ENCODE measurements at places on chromosomes 1 and 21.

- DNase-seq, result no peak
Observed at GRCh38 chr1:240282061-240282830, 190.6 kb downstream of the FMN2 start.

DNA sequence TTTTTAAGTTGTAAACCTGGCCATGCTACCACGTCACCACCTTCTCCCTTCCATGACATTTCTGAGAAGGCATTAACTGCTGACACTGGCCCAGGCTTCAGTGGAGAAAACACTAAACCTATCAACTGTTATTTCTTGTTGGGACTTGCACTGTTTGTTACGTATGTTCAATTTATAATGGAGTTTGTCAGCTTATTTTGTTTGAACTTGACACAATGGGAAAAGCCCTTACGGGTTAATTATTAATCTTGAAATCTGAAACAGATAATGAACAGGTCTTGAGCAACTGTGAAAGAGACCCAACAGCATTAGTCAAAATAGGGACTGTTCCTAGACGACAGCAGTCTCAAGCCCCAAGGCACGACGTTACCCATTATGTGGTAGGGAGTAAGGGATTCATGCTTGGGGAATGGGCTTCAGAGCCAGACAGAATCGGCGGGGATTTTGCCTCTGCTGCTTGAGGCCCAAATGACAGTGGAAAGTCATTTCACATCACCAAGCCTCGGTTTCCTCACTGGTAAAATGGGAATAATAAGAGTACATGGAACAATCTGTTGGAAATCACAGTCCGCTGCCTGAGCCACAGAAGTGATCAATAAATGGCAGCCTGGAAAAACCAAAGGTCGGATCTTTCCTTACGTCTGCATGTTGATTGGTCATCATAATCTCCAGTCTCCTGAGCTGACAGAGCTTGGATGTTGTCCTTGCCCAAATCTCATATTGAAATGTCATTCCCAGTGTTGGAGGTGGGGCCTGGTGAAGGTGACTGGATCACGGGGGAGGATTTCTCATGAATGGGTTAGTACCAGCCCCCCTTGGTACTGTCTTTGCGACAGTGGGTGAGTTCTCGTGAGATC, 44.5 kb downstream of the TIAM1 start:
- DNase-seq, result no peak

DNA sequence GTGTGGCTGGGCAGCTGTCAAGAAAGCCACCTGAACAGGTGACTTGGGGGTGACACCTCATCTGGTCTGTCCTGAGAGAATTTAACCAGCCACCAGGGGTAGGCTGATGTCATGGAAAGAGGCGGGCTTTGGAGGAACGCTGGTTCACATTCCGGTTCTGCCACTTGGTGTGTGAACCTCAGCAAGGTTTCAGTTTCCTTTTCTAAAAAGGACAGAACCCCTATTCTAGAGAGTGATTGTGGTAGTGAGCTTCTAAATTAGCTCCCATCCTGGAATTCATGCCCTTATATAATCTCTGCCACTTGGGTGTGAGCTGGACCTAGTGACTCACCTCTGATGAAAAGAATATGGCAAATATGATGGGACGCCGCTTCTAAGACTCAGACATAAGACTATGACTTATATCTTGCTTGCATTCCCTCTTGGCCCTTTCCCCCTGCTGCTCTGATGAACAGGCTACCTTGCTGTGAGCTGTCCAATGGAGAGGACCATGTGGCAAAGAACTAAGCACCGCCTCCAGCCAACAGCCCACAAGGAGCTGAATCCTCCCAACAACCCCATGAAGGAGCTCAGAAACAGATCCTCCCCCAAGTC, 332.1 kb downstream of the RRAGC start:
- DNase-seq, result no peak

GRCh38 chr1:192527950-192528349, 47.6 kb upstream of the RGS1 start:
- DNase-seq, result no peak

- no peak for DNase-seq
Observed at GRCh38 chr1:183002267-183002666, 21.0 kb upstream of the LAMC1 start.

GRCh38 chr1:54297596-54298283, 97.8 kb downstream of the MRPL37 start:
- no peak for DNase-seq

DNA sequence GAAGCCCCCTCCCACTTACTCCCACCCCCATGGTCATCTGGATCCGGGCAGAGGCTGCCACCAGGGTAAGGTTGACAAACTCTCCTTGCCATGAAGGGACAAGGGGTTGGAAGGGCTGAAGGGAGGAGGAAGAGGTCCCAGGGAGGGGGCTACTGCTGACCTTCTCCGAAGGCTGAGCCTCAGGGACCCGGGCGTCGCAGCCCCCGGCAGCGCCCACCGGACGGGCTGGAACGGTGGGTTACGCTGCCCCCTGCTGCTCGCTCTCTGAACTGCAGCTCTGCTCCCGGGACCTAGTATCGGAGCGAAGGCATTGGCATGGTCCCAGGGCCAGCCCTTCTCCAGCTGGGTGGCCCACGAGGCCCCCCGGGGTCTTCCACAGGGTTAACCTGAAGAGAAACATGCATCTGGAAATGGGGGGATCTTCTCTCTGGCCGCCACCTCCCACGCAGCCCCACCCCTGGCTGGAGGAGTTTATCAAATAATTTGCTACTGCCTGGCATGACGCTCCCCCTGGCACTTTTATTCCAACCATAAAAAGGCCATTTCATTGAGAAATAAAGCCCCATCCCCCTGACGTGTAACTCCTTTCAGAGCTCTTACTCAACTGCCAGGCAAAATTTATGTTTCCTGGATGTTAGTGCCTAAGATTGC, 70.4 kb upstream of the TARDBP start:
- DNase-seq, result peak; percentile 66

DNA sequence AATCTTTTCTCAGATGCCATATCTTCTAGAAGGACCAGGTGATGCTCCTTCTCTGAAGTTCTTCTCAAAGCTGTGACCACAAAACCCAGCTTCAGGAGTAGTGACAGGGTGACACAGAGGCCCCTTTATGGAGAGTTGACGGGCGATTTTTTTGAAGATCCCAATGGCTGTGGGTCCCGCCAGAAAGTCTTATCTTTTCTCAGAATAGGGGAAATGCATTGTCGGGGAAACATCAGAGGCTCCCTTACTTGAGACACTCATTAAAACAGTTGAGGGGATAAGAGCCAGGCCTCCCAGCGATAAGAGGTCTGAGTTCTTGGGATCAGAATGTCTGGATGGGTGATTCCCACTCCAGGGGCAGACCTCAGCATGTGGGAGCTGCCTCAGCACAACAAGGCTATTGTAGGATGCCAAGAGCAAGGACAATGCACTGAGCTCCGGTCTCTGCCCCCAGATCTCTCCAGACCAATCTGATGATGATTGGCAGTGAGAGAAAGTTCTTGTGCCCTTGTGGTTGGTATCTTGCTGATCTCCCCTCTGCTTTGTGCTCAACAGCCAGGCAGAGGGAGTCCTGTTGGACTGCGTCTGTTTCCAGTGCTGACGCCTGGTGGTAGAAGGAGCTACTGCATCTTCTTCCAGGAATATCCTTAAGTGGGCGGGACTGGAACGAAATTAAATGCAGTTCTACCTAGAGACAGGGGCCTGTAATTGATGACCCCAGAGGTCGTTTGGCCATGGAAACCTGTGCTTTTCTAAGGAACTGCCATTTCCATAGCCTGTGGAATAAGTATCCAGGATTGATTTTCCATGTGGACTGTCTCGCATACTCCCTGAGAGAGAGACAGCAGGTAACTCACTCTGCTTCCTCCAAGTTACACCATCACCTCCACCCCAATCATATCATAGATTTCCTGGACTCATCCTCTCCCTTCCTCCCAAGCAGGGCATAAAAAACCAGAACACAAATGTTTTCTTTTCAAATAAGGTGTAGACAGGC, 6.8 kb upstream of the ACKR1 start:
- no peak for DNase-seq

GRCh38 chr1:11362547-11363021, 89.6 kb downstream of the UBIAD1 start:
- no peak for DNase-seq

DNA sequence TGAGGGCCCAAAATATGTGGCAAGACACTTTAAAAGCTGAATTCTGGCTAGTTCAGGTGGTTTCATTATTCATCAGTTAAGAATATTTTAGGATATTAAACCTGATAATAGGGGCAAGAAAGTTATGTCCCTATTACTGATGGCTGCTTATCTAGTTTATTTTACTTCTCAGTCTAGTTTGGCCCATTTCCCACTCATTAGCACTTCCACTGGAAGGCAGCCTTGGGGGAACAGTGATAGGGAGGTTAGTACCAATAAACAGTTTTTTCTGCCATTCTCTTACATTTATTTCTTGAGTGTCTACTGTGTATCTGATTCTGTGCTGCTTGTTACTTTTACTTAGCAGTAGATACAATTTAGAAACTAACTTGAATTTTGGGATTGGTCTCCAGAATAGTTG, 9.0 kb downstream of the PPP1R12B start:
- DNase-seq, result no peak

GRCh38 chr1:5615076-5615475, 377.1 kb downstream of the NPHP4 start:
- DNase-seq, result no peak

DNA sequence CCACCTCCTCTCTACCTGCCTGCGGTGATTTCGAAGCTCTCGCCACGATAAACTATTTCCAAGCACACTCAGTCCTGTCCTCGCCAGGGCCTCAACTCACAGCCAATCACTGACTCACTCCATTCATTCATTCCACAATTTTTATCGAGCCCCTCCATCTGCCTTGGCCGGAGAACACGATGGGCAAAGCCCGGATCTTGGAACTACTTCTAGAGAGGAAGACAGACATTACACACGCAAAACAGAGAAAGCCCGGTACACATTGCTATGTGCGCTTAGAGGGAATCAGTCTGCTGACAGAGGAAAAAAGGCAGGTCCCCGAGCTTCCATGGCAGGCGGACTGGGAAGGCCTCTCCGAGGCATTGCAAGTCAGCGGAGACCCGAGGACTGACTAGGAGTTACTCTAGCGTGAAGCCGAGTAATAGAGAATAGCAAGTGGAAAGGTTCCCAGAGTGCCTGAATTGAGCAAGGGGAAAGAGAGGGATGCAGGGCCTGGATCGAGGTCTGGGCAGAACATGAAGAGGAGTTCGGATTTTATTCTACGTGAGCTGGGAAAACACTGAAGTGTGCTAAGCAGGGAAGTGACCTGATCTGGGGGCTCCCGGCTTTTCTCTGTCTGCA, 54.2 kb upstream of the DNAJC6 start:
- no peak for DNase-seq

DNA sequence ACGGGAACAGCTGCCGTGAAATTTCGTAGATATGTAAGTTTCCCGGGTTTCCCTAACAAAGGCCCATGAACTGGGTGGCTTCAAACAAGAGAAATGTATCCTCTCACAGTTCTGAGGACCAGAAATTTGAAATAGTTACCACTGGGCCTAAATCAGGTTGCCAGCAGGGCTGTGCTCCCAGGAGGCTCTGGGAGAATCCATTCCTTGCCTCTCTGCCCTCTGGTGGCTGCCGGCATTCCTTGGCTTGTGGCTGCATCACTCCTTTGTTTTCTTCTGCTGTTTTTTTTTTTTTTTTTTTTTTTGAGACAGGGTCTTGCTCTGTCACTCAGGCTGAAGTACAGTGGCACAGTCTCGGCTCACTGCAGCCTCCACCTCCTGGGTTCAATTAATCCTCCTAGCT, 23.7 kb downstream of the UMODL1 start:
- no peak for DNase-seq

DNA sequence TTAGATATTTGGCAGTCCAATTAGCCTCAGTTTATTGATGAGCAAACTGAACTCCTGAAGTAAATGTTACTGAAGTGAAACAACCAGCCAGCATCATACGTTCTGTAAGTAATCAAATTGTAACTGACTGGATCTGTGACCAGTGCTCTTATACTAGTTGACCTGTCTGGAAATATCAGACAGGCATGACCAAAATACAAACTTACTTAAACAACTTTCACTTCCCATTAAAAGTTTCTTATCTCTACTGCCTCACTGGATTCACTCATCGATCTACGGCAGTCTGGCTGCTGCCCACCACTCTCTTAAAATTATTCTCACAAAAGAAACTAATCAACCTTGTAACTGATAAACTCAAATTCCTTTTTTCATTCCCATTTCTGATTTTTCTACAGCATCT, 56.4 kb downstream of the WDR3 start:
- DNase-seq, result no peak

DNA sequence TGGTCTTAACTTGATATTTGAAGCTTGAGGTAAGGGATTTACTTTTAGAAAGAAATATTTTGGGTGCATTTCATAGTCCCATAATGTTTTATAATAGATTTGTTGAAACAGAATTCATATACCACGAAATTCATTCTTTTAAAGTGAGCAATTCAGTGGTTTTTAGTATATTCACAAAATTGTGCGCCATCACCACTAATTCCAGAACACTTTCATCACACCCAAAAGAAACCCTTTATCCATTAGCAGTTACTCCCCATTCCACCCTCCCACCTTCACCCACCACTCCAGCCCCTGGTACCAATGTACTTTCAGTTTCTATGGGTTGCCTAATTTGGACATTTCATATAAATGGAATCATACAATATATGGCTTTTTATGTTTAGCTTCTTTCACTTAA, 38.9 kb upstream of the DMRTB1 start:
- no peak for DNase-seq

- DNase-seq, result no peak
Observed at GRCh38 chr1:34787461-34788420, 5.1 kb upstream of the GJA4 start.

DNA sequence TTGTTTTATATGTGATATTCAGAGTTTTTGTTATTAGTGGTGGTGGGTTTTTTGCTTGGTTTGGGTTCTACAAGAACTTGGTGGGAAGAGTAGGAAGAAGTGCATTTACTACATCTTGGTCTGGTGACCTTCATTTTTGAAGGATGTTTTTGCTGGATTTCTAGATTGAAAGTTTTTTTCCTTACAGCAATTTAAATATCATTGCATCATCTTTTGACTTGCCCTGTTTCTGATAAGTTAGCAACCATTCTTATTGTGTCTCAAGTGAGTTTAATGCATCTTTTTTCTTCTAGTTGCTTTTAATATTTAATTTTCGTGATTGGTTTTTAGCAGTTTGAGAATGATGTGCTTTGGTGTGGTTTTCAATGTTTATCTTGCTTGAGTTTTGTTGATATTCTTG, 447.7 kb downstream of the DISC1 start:
- no peak for DNase-seq

DNA sequence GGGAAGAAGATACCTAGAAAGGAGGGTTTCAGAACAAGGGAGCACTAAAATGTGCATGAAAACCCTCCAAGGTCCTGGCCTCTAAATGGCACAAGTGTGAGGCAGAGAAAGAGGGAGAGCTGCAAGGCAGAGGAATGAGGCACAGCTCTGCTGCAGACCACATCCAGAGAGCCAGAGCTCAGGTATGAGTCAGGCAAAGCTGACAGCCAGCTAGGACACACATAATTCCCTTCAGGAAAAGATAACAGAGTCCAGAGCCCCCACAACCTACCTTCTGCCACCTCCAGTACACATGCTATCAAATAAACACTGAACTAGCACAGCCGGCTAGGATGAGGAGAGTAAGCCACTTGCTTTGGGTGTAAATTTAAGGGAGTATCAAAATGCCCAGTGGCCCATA, 62.2 kb downstream of the HSF2BP start:
- no peak for DNase-seq

Measured in T-helper 9 cell (primary cell).